Caki2 (cell line): ENCODE measurements at places on chromosomes 1 and 21.
A peak's percentile ranks its signal among the peaks of the same experiment; 100 is the strongest.

DNA sequence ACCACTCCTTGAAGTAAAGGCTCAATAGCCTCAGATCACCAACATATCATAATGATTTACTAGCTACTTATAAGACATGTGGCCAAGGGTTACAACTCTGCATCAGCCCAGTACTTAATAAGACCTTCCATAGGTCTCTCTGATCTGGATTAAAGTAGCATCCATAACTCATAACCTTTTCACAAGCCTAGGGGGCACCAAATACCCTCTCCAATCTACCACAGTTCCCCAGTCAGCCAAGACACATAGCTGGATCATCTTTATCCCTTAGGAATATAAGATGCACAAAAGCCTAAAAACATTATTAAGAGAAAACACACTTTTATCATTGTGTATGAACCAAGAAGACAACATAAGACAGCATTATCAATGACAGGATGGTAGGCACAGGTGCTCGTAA lies 22.1 kb downstream of the SSX2IP start:
- no peak for DNase-seq

- DNase-seq, result peak; percentile 51
Observed at GRCh38 chr1:26786437-26787380, 1.0 kb upstream of the PIGV start.

DNA sequence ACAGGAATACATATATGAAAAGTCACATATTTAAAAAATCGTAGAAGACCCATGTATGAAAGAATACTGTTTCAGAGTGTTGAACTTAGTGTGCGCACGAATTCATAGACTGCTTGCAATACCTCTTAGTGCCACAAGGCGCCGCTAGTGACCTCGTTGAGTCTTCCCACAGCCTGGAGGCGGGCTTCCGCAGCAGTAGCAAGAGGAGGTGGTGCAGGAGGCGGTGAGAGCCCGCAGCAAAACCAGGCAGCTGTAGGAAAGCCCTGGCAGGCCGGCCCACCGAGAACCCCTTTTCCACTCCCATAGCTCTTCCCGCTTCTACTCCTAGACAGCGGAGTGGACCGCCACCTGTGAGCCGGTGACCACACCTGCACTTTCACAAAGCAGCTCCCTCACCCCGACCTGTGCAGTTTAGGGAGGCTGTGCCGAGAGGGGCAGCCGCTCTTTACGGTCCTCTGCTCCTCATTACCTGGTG lies 23.5 kb downstream of the MTARC1 start:
- DNase-seq, result peak; percentile 58

DNA sequence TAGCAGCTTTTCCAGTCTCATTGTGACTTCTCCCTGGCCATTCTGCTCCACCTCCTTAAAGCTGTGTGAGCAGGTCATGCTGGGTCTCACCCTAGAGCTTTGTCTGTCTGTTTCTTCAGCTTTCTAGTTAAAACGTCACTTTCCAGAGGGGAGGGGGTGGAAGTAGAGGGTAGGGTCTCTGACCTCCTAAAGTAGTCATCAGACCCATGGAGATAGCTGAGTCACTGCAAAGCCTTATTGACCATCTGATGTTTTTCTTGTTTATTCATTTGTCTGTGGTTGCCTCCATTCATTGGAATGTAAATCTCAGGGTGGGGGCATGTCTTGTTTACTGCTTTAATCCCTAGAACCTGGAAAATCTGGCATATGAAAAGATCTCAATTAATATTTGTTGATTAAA lies 52.7 kb downstream of the ELF3 start:
- DNase-seq, result peak; percentile 73

- DNase-seq, result no peak
Observed at GRCh38 chr1:150749720-150750311, 15.8 kb downstream of the CTSS start.

- DNase-seq, result no peak
Observed at GRCh38 chr1:159897962-159898361, 2.0 kb downstream of the CFAP45 start.

- DNase-seq, result peak; percentile 62
Observed at GRCh38 chr1:39102537-39103327, 76.6 kb downstream of the NDUFS5 start.

GRCh38 chr1:238161955-238162354 lies 271.2 kb upstream of the ZP4 start:
- DNase-seq, result no peak

GRCh38 chr1:3992746-3993145 lies 92.7 kb upstream of the C1orf174 start:
- DNase-seq, result no peak

- DNase-seq, result no peak
Observed at GRCh38 chr1:159250638-159251216, 46.1 kb downstream of the ACKR1 start.

DNA sequence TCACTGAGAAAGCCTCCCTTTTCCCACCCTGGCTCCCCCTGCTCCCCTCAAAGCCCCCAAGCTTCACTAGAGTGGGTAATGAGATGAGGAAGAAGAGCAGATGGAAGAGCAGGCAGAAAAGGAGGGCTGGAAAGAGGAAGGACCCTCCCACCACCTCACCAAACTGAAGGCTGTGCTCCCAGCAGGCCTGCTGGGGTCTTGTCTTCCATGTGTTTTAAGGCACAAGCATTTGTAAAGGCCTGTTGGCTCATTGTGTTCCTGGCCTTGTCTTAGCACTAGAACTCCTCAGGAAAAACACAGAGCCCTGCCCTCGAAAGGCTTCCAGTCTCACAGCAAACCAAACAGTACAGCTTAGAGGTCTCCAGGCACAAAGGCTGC lies 51.5 kb downstream of the TOMM20 start:
- no peak for DNase-seq

- DNase-seq, result no peak
Observed at GRCh38 chr21:46622226-46622625, 13.2 kb upstream of the PRMT2 start.

- no peak for DNase-seq
Observed at GRCh38 chr1:26181586-26182382, 4.5 kb downstream of the CNKSR1 start.

DNA sequence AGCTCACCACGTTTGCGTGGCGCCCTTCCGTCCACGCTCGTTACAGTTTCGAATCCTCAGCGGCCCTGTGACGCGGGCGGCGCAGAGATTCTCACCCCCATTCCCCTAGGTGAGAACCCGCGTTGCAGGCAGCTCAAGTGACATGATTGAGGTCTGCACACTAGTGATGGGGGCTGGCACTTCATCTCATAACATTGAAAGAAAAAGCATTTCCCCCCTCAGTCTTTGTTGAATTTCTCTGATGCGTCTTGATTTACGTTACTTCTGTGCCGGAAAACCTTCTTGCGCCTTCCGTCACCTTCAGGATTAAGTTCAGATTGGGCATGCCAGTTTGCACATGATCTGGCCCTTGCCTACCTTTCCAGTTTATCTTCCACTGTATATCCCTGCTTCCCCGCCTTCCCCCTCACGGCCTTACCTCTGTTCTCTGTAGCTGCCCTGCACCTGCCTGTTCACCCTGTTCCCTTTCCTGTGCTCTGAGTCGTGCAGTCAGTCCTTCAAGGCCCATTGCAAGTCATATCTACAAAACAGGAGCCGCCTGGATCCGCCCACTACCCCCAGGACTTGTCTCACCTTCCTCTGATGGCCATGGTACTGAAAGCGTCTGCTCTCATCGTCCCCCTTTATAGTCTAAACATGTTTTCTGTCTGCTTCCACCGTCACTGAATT lies 1.1 kb downstream of the CTPS1 start:
- DNase-seq, result peak; percentile 46

GRCh38 chr1:97314685-97315084 lies 593.1 kb downstream of the PTBP2 start:
- no peak for DNase-seq

DNA sequence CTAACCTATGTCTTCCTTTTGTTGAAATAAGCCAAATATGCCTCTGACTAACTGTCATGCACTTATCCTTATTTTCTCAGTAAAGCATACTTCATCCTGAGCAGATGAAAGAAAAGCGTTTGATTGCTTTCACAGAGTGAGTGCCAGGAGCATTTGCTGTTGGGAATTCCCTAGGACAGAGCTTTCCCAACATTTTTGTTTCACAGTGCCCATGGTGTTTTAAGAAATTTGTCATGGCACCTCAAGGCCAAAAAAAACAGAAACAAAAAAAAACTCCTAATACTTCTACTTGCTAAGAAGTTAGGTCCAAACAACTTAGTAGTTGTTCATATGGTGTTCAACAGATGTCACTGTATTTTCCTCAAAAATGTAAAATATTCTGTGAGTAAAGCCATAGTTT lies 120.8 kb upstream of the BMP8A start:
- no peak for DNase-seq

DNA sequence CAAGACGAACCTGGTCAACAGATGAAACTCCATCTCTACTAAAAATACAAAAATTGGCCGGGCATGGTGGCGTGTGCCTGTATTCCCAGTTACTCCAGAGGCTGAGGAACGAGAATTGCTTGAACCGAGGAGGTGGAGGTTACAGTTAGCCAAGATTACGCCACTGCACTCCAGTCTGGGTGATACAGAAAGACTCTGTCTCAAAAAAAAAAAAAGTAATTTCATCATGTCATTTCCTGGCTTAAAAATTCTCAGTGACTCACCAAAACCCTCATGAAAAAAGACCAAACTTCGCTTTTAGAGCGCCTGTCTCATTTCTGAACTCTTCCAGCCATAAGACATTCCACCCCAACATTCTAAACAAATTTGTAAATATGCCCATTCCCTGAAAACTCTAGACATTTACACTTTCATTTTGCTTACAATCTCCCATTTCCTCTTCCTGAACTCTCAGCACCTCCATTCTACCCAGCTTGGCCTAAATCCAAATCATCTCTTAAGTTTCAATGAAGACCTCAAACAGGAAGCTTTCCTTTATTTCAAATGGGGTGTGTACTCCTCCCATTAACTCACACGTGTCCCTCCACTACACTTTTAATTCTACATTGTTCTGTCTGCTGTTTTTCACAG lies 50.5 kb upstream of the PRRC2C start:
- peak; percentile 58 for DNase-seq

DNA sequence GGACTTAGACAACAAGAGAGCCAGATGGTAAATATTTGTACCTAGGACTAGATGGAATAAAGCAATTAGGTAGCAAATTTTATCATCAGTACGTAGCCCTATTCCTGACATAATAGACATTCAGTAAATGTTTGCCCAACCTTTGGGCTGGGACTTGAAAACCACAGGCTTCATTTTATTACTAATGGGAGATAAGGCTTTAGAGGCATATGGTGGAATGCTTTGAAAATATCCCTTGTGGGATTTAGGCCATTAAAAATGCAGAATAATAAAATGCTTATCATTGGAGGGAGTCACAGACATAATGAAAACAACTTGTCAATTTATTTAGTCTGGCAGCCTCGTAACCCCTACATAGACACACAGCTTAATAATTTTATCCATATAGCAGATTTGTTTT lies 296.1 kb upstream of the SPAG17 start:
- no peak for DNase-seq

DNA sequence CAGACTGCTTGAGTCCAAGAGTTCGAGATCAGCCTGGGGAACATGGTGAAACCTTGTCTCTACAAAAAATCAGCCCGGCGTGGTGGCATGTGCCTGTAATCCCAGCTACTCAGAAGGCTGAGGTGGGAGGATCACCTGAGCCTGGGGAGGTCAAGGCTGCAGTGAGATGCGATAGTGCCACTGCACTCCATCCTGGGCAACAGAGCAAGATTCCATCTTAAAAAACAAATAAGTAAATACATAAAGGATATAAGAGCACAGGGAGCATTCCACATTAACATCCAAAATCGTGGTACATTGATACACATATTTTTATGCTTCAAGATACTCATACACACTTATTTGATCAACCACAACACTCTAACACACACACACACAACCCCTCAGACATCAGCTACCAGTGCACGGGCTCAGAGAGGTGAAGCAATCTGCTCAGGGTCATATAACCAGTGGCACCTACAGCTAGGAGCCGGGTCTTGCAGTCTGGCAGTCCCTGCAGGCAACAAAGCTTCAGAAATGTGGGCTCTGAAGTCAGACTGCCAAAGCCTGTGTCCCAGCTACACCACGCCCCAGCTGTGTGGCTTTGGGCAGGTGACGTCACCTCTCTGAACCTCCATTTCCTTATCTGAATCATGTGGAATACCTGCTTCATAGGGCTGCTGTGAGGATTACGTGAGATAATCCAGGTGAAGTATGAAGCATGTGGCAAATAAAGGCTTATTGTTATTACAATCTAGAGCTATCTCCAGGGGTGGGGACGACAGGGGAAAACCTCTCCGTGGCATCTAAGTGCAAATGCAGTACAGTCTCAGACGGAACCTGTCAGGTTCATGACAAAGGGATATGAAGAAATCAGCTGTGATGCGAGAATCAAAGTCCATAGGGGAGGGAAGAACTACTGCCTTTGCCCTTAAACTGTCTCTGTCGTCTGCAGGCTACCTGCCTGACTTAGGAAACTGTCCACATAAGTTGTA lies 4.8 kb upstream of the CRYBG2 start:
- DNase-seq, result no peak

DNA sequence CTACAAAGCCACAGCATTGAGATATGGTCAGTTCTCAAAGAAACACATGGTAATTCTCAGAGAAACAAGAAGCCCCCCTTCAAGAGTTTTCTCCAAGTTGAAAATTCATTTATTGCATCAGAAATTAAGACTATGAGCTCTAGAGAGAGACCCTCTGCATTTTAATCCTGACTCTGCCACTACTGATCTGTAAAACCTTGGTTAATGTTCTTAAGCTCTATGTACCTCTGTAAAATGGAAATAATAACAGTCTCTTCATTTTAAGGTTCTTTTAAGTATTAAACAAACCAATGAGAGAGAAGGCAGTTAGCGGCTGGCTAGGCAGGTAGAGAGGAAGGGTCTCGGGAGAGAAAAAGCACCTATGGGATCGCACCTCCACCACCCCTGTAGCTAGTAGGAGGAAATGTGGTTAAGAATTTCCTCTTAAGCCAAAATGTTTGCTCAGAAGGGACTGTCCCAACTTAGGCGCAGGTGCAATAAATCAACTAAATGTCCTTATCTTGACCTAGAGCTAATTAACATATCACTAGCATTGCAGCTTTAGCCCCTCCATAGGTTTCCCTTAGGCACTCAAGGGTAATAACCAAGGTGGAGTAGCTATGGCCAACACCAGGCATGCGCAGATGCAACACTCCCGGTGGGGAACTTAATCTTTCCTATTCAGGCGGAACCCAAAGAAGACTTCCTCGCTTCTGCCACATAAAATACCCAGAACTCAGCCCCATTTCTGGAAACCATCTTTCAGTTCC lies 1685.4 kb downstream of the MRPL39 start:
- DNase-seq, result no peak

DNA sequence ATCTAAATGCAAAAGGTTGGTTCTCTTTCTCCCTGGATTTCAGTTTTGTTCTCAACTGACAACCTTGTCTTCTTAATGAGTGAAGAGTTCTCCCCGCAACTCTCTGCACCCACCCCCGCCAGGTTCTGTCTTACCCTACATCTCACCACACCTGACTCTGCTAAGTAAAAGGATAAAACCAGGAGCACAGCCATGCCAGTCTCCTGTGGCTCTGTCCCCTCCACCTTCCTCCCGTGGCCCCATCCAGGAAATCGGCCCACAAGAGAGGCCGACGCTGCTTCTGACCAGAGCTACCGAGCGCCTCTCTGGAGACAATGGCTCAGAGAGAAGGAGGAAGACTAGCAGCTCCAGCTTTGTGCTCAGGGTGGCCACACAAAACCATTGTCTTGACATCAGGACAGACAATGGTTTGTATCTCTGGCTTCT lies 72.2 kb downstream of the PLEKHA6 start:
- DNase-seq, result no peak
